ENCODE measurements at places on chromosomes 1 and 21. TPM values are rescaled to one million over a fixed set of nuclear protein-coding genes. Genes with fewer than 3 reads are reported as not detected.

DNA sequence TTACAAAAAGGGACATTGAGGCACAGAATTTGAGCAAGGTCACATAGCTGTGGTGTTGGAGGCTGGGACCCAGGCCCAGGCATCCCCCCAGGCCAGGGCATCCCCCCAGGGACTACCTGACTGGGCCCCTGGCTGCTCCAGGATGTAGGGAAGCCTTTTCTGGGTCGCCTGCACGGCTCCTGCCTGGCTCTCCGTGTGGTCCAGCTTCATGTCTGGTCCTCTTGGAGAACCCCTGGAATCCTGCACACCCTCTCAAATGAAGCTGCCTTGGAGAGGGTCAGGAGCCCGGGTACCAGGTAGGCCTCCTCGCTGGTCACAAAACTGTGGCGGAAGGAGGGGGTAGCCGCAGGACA lies 919 bp upstream of the CELSR2 start:
- no peak overlapping the region for H3K4me3 ChIP-seq
- no peak for DNase-seq
- no peak overlapping the region for H3K27ac ChIP-seq
- no peaks in the 10 kb centered on the region for H3K36me3 ChIP-seq
- no peaks in the 10 kb centered on the region for H3K27me3 ChIP-seq

DNA sequence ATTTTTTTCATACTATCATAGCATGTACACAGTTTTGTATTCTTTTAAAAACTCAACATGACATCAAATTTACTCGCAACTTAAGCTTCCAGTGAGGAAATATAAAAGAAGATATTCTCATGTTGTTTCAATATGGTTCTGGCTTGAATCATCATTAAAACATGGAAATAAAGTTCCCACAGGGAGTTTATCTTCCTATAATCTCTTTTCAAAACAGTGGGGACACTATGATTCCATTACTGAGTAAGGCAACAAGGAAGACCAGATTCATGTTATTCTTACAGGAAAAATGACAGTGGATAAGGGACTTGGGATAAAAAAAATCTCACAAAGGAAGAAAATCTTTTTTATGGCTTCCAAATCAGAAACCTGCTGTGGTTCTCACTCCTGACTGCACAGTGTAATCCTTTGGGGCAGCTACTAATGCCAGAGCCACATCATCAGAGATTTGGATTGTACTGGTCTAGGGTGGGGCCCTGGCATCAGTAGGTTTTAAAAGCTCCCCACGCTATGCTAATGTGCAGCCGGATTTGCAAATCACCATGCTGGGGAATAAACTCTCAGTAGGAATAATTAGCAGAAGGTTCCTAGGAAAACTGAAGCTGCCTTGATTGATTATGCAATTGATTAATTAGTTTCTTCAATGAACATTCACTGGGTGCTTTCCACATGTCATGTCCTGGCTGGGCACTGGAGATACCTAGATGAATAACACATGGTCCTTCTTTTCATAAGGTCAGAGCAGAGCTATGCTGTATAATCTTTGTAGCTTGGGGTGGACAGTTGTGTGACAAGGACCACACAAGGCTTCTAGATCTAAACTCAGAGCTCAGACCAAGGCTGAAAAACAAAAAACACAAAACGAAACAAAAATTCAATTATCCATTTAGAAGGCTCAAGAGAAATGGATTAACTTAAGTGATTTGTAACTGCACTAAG lies 71.1 kb upstream of the C8B start:
- no peaks in the 10 kb centered on the region for H3K27me3 ChIP-seq
- no peak for DNase-seq
- H3K4me1 ChIP-seq = no peaks in the 10 kb centered on the region
- no peaks in the 10 kb centered on the region for H3K36me3 ChIP-seq

- no peaks in the 10 kb centered on the region for H3K36me3 ChIP-seq
- no peaks in the 10 kb centered on the region for H3K4me1 ChIP-seq
- H3K4me3 ChIP-seq = no peak overlapping the region
Observed at GRCh38 chr1:208665936-208666335, 421.8 kb upstream of the PLXNA2 start.

DNA sequence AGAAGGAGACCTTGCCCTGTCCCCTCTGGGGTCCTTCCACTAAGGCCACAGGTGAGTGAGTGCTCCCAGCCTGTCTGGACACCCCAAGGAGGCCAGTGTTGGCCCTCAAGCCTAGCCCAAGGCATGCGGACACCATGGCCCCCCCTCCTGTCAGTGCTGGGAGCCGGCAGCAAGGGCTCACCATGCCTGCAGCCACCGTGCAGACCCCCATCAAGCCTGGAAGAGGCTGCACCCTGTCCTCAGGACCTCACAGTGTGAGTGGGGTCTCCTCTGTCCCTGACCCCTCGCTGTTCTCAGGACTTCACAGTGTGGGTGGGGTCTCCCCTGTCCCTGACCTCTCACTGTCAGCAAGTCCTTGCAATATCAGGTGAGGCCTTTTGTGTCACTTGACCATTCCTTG lies 33.2 kb upstream of the PRSS38 start:
- peaks cover 10% of the 10 kb centered on the region for H3K4me1 ChIP-seq
- no peak overlapping the region for H3K27ac ChIP-seq
- DNase-seq = peak; percentile 6
- no peaks in the 10 kb centered on the region for H3K36me3 ChIP-seq
- peaks cover 8% of the 10 kb centered on the region for H3K27me3 ChIP-seq

DNA sequence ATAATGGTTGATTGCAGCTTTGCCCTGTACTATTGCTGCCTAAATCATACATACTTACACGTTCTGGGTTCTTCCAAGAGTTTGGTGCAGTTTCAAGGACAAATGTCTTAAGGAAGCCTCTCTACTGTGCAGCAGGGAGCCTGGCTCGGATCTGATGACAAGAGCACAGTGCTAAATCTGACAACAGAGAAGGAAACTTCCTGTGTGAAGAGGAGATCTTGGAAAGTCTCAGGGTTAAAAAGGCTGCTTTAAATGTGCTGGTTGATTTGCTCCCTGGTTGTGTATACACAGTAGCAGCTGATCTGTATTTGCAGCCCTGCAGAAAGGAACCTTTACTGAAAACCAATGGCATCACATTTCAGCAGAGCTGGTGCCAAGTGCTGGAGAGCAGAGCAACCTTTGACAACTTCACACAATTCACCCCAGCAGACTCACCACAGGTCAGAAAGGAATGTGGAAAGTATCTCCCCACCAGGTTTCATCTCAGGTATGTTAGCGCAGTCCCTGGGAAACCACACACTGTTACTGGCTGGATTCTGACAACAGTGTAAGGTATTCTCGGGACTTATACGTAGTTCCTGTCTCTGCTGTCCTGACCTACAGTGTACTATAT lies 355.0 kb upstream of the ESRRG start:
- H3K27ac ChIP-seq = no peak overlapping the region
- H3K4me3 ChIP-seq = no peak overlapping the region
- no peaks in the 10 kb centered on the region for H3K27me3 ChIP-seq
- DNase-seq = no peak
- H3K36me3 ChIP-seq = no peaks in the 10 kb centered on the region

GRCh38 chr1:119045096-119045746 lies 57.1 kb upstream of the TBX15 start:
- no peaks in the 10 kb centered on the region for H3K27me3 ChIP-seq
- H3K4me1 ChIP-seq = no peaks in the 10 kb centered on the region
- DNase-seq = no peak

GRCh38 chr21:33687634-33688033 lies 45.3 kb downstream of the ITSN1 start:
- H3K4me1 ChIP-seq = no peaks in the 10 kb centered on the region
- DNase-seq = no peak
- H3K27me3 ChIP-seq = no peaks in the 10 kb centered on the region
- H3K36me3 ChIP-seq = no peaks in the 10 kb centered on the region
- no peak overlapping the region for H3K27ac ChIP-seq
- no peak overlapping the region for H3K4me3 ChIP-seq

- no peaks in the 10 kb centered on the region for H3K36me3 ChIP-seq
- no peaks in the 10 kb centered on the region for H3K4me1 ChIP-seq
- H3K27me3 ChIP-seq = no peaks in the 10 kb centered on the region
Observed at GRCh38 chr1:234840253-234840652, 230.3 kb upstream of the IRF2BP2 start.

GRCh38 chr1:11940260-11940921 lies 5.9 kb downstream of the PLOD1 start:
- DNase-seq = peak; percentile 42
- peaks cover 12% of the 10 kb centered on the region for H3K4me1 ChIP-seq
- no peak overlapping the region for H3K27ac ChIP-seq
- H3K27me3 ChIP-seq = no peaks in the 10 kb centered on the region
- H3K4me3 ChIP-seq = no peak overlapping the region

DNA sequence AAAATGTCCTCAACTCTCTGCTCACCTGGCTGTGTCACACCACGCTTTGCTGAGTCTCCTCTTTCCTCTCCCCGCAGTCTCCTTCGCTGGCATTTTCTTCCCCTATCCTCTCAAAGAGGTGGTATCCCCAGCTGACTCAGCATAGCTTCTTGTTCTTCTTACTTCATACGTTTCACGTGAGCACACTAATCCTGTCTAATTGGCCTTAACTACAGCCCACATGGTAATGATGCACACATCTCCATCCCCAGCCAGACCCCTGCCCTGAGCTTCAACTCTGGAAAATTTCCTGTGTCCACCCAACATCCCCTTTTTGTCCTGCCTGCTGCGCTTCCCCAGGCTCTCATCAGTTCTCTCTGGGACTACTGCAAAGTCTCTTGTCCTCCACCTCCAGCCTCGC lies 169.8 kb downstream of the TTLL7 start:
- DNase-seq = no peak
- no peak overlapping the region for H3K27ac ChIP-seq
- H3K4me3 ChIP-seq = no peak overlapping the region
- H3K4me1 ChIP-seq = no peaks in the 10 kb centered on the region
- no peaks in the 10 kb centered on the region for H3K36me3 ChIP-seq
- no peaks in the 10 kb centered on the region for H3K27me3 ChIP-seq

OVAAL gene
- not detected for total RNA-seq

SLC25A34 gene
- 3.2 TPM for total RNA-seq

OTUD3 gene
- 9.6 TPM for total RNA-seq

Data from colonic mucosa (tissue), 4 donors.